ENCODE measurements at places on chromosomes 1 and 21. TPM values are rescaled to one million over a fixed set of nuclear protein-coding genes. Genes with fewer than 3 reads are reported as not detected.

The NIPAL3 gene
- polyA plus RNA-seq: 84.1 TPM

The CD2 gene
- polyA plus RNA-seq: 217 TPM

DNA sequence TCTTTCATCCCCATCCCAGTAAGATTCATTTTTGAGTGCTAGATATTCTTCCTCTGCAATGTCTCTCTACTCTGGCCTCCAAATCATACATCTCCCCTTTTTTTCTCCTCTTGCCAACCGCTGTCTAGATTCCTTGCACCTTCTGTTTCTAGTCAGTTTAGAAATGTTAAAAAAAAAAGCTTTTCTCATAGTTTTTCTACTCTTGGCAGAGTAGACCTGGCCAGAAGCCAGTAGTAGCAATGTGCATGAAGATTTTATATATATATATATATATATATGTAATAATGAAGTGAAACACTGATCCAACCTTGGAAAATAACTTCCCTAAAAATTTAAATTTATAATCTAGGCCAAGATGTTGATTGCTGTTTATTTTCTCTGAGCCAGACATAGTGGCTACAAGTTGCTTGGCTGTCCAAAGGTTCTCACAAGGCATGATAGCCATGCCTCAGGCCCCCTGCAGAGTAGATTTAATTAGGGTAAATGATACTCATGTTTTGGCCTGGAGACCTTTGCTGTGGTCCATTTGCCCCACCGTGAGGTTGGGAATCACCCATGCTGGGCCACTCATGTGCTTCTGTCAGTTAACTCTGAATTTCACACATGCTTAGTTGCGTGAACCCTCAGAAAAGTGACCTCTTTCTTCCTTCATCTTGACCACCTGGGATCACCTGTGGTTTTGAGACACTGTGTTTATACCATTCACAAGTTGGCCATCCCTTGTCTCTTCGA, 103.4 kb upstream of the KCNE2 start:
- H3K27ac ChIP-seq: no peak overlapping the region
- no peak for DNase-seq
- H3K36me3 ChIP-seq: no peaks in the 10 kb centered on the region
- H3K27me3 ChIP-seq: no peaks in the 10 kb centered on the region

GRCh38 chr1:67532452-67533216, 102.4 kb upstream of the SERBP1 start:
- H3K4me3 ChIP-seq: no peak overlapping the region
- H3K36me3 ChIP-seq: no peaks in the 10 kb centered on the region
- no peaks in the 10 kb centered on the region for H3K4me1 ChIP-seq
- H3K27me3 ChIP-seq: no peaks in the 10 kb centered on the region
- H3K27ac ChIP-seq: no peak overlapping the region
- peak; percentile 29 for DNase-seq

- no peaks in the 10 kb centered on the region for H3K36me3 ChIP-seq
- no peak overlapping the region for H3K27ac ChIP-seq
- H3K27me3 ChIP-seq: no peaks in the 10 kb centered on the region
- H3K4me1 ChIP-seq: no peaks in the 10 kb centered on the region
- H3K4me3 ChIP-seq: no peak overlapping the region
Observed at GRCh38 chr1:10730985-10731384, 65.5 kb downstream of the CASZ1 start.

DNA sequence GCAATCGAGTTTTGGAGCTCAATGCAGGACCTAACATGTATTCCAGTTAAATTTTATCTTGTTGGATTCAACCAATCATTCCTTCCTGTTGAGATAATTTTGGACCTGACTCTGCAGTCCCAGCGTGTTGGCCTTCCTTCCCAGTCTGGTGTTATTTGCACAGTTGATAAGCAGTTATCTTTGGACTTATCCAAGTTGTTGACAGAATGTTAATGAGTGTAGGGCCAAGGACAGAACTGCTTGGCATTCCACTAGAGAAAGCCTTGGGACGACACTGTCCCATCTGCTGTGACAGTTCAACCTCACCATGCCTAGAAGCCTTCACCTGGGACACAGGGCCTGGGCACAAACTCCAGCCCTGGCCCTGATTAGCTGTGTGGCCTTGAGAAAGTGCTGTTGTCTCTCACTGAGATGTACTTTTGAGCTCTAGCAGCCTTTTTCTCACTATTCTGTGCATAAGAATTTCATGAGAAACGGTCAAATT, 104.1 kb upstream of the SLC25A33 start:
- no peak overlapping the region for H3K4me3 ChIP-seq
- no peaks in the 10 kb centered on the region for H3K27me3 ChIP-seq
- DNase-seq: no peak
- H3K4me1 ChIP-seq: no peaks in the 10 kb centered on the region
- no peak overlapping the region for H3K27ac ChIP-seq
- no peaks in the 10 kb centered on the region for H3K36me3 ChIP-seq

GRCh38 chr21:35414507-35415139, 365.5 kb upstream of the RUNX1 start:
- no peak overlapping the region for H3K27ac ChIP-seq
- H3K27me3 ChIP-seq: no peaks in the 10 kb centered on the region
- H3K4me1 ChIP-seq: no peaks in the 10 kb centered on the region
- H3K36me3 ChIP-seq: no peaks in the 10 kb centered on the region
- no peak overlapping the region for H3K4me3 ChIP-seq
- DNase-seq: no peak

GRCh38 chr1:86396498-86396890, 371 bp upstream of the ODF2L start:
- peak overlapping the region; percentile 80 for H3K4me3 ChIP-seq
- H3K36me3 ChIP-seq: peaks cover 8% of the 10 kb centered on the region
- H3K27ac ChIP-seq: peak overlapping the region; percentile 90
- no peaks in the 10 kb centered on the region for H3K27me3 ChIP-seq
- DNase-seq: no peak

GRCh38 chr1:240464099-240464498, 147.9 kb downstream of the GREM2 start:
- H3K4me1 ChIP-seq: no peaks in the 10 kb centered on the region
- H3K27me3 ChIP-seq: no peaks in the 10 kb centered on the region
- no peak overlapping the region for H3K27ac ChIP-seq
- H3K4me3 ChIP-seq: no peak overlapping the region
- no peaks in the 10 kb centered on the region for H3K36me3 ChIP-seq

DNA sequence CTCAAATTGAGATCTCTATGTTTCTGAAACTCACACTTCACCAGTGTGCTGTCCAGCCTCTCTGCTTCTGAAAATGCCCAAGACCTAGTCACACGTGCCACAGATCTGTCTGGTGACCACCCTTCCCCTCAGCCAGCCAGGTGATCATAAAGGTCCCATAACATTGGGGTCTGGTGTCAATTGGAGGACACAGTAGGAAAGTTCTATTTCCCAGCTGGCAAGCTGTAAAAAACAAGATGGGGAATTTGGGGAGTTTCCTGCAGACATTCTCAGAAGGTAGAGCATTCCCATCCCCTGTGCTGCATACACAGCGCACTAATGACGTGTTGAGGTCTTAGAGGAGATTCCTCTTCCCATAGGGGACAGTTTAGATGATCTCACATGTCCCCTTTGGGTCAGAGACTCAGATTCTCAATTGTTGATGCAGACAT, 50.1 kb downstream of the RPS6KA1 start:
- H3K27ac ChIP-seq: no peak overlapping the region
- DNase-seq: no peak
- H3K4me1 ChIP-seq: no peaks in the 10 kb centered on the region
- no peaks in the 10 kb centered on the region for H3K36me3 ChIP-seq
- H3K4me3 ChIP-seq: no peak overlapping the region
- no peaks in the 10 kb centered on the region for H3K27me3 ChIP-seq

Data from naive thymus-derived CD4-positive, alpha-beta T cell (primary cell).